Osteocyte (in vitro differentiated cells): ENCODE measurements at places on chromosomes 4 and X. TPM values are rescaled to one million over a fixed set of nuclear protein-coding genes. Genes with fewer than 3 reads are reported as not detected.

XAGE1A gene
- not detected in 2 replicates for total RNA-seq

DNA sequence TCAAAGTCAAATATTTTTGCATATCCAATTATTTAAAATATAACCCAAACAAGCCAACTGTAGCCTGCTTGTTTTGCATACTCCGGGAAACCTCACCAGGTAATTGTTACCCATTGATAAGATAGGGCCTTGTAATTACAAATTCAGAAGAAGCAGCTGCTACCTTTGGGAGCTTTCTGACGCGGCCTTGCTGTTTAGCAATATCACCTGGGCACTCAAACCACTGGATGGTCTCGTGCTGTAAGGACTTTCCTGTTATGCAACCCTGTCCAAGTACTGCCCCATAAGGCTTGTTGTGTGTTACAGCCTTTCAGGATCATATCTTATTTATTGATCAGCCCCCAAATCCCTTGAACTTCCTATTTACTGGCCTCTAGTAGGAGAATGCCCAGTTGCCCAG, 52.1 kb downstream of the HS3ST1 start:
- no peaks in the 10 kb centered on the region for H3K27me3 ChIP-seq
- H3K27ac ChIP-seq, result no peak overlapping the region
- no peak overlapping the region for H3K4me3 ChIP-seq
- no peak for DNase-seq

DNA sequence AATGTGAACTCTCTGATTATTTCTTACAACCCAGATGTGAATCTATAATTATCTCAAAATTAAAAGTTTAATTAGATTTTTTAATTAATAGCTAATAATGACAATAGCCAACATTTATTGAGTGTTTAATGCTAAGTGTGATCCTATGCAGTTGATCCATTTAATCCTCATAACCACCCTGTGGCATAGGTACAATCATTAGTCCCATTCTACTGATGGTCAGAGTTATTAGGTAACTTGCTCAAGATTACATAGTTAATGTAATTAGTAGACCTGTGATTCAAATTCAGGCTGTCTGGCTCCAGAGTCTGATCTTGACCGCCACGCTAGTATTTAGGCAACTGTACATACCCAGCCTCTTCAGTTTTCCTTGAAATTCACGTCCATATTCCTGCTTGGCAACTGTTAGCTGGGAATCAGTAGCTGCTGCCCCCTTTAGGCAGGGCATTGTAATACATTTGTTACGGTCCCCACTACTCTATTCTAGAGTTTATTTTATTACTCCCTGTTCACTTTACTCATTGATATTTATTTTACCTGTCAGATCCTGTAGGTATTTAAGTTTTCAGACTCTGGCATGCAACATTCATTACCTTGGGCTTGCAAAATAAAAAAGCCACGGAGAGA, 20.6 kb upstream of the TEC start:
- DNase-seq, result no peak
- H3K27ac ChIP-seq, result no peak overlapping the region
- H3K36me3 ChIP-seq, result no peaks in the 10 kb centered on the region
- peaks cover 37% of the 10 kb centered on the region for H3K27me3 ChIP-seq
- H3K4me1 ChIP-seq, result no peaks in the 10 kb centered on the region

DNA sequence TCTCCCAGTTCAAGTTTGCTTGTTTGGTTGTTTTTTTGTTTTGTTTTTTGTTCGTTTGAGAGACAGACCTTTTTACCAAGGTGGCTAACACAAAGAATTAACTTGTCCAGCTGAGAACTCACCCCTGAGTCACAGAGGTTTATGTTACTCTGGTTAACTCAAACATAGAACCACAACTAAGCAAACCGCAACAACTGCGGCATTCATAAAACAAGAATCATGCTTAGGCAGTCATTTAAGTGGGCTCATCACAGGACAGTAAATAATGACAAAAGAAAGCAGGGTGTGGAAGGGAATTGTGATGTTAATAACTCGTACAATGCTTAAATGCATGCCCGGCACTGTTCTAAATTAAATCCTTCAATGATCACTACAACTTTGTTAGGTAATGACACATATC, 24.7 kb upstream of the IL13RA1 start:
- H3K36me3 ChIP-seq, result no peaks in the 10 kb centered on the region
- H3K27me3 ChIP-seq, result no peaks in the 10 kb centered on the region
- peaks cover 2% of the 10 kb centered on the region for H3K4me1 ChIP-seq
- DNase-seq, result no peak
- H3K27ac ChIP-seq, result no peak overlapping the region

- H3K4me1 ChIP-seq, result no peaks in the 10 kb centered on the region
- H3K4me3 ChIP-seq, result no peak overlapping the region
- peaks cover 31% of the 10 kb centered on the region for H3K27me3 ChIP-seq
- no peaks in the 10 kb centered on the region for H3K36me3 ChIP-seq
- no peak overlapping the region for H3K27ac ChIP-seq
Observed at GRCh38 chrX:109187473-109188168, 294.3 kb downstream of the GUCY2F start.

- H3K36me3 ChIP-seq, result no peaks in the 10 kb centered on the region
- no peak overlapping the region for H3K4me3 ChIP-seq
- H3K27ac ChIP-seq, result no peak overlapping the region
- no peak for DNase-seq
- H3K4me1 ChIP-seq, result no peaks in the 10 kb centered on the region
- H3K27me3 ChIP-seq, result peaks cover 2% of the 10 kb centered on the region
Observed at GRCh38 chrX:136467303-136467702, 20.4 kb upstream of the BRS3 start.

HERC3 gene
- total RNA-seq, result 15.4 and 16.0 TPM in 2 replicates

- no peak overlapping the region for H3K4me3 ChIP-seq
- no peaks in the 10 kb centered on the region for H3K36me3 ChIP-seq
- peaks cover 7% of the 10 kb centered on the region for H3K27me3 ChIP-seq
- no peaks in the 10 kb centered on the region for H3K4me1 ChIP-seq
- DNase-seq, result no peak
Observed at GRCh38 chr4:72094059-72094797, 62.4 kb downstream of the NPFFR2 start.

GRCh38 chr4:118879409-118879808, 9.2 kb upstream of the SYNPO2 start:
- H3K36me3 ChIP-seq, result no peaks in the 10 kb centered on the region
- peaks cover 2% of the 10 kb centered on the region for H3K27me3 ChIP-seq
- no peak overlapping the region for H3K27ac ChIP-seq
- H3K4me1 ChIP-seq, result no peaks in the 10 kb centered on the region
- DNase-seq, result no peak

FRG2 gene
- not detected in 2 replicates for total RNA-seq

- DNase-seq, result no peak
- H3K4me1 ChIP-seq, result peaks cover 16% of the 10 kb centered on the region
- peaks cover 18% of the 10 kb centered on the region for H3K36me3 ChIP-seq
- no peaks in the 10 kb centered on the region for H3K27me3 ChIP-seq
- no peak overlapping the region for H3K27ac ChIP-seq
Observed at GRCh38 chrX:135346975-135347374, 37.7 kb downstream of the ETDC start.

GRCh38 chrX:21944136-21944615, 3.7 kb downstream of the SMS start:
- H3K4me1 ChIP-seq, result peaks cover 68% of the 10 kb centered on the region
- no peak for DNase-seq

GUCY1A1 gene
- total RNA-seq, result 10.8 and 11.5 TPM in 2 replicates

MAPK10 gene
- 16.2 and 19.2 TPM in 2 replicates for total RNA-seq

ARSJ gene
- total RNA-seq, result 61.7 and 63.3 TPM in 2 replicates

GRCh38 chr4:76993787-76994641, 44.5 kb downstream of the SEPTIN11 start:
- peaks cover 66% of the 10 kb centered on the region for H3K4me1 ChIP-seq
- no peaks in the 10 kb centered on the region for H3K27me3 ChIP-seq
- H3K4me3 ChIP-seq, result no peak overlapping the region
- peak overlapping the region; percentile 60 for H3K27ac ChIP-seq
- DNase-seq, result no peak

GRCh38 chr4:155307731-155308277, 69.0 kb downstream of the MAP9 start:
- H3K4me3 ChIP-seq, result no peak overlapping the region
- no peaks in the 10 kb centered on the region for H3K4me1 ChIP-seq
- no peak for DNase-seq
- no peak overlapping the region for H3K27ac ChIP-seq
- H3K36me3 ChIP-seq, result no peaks in the 10 kb centered on the region

CXCL8 gene
- 32.4 and 33.5 TPM in 2 replicates for total RNA-seq

DNA sequence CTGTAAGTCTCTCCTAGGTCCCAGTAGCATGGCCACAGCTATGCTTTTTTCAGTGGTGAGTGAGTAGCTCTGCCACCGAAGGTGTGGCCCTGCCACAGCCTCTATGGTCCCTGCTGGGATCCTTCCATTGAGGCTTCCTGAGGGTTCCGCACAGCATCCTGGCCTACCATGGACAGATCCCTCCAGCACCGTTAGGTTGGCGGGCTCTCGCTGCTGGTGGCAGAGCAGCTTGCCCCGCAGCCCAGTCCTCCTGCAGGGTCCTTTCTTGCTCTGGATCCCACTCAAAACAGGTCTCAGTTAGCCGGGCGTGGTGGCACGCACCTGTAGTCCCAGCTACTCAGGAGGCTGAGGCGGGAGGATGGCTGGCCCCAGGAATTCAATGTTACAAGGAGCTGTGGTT, 2.4 kb upstream of the PDZD4 start:
- no peaks in the 10 kb centered on the region for H3K36me3 ChIP-seq
- H3K4me3 ChIP-seq, result no peak overlapping the region
- no peak overlapping the region for H3K27ac ChIP-seq
- peaks cover 6% of the 10 kb centered on the region for H3K4me1 ChIP-seq
- DNase-seq, result no peak
- peaks cover under 1% of the 10 kb centered on the region for H3K27me3 ChIP-seq
